Iris pigment epithelial cell (primary cell): ENCODE measurements at places on chromosomes 2 and 18.

GRCh38 chr2:147247749-147248148 is 597.1 kb upstream of the ACVR2A start:
- no peak for DNase-seq

DNA sequence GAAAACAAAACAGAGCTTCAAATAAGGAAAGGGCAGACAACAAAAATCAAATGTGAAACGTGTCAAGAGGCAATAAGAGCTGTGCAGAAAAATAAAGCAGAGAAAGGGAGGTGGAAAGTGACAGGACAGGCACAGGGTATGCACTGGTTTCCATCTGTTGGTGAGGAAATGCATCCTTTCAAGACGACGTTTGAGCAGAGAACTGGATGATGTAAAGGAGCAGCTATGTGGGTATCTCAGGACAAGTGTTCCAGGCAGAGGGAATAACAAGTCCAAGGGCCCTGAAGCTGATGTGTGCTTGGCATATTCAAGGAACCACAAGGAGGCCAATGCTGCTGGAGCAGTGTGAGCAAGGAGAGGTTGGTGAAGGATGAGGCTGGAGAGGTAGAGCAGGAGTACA is 168.9 kb upstream of the SERPINE2 start:
- no peak for DNase-seq

GRCh38 chr2:119085613-119086012 is 72.9 kb downstream of the C1QL2 start:
- peak; percentile 17 for DNase-seq

- DNase-seq = peak; percentile 6
Observed at GRCh38 chr2:228522276-228522675, 340.8 kb upstream of the SPHKAP start.

- DNase-seq = no peak
Observed at GRCh38 chr2:20483194-20483895, 36.5 kb downstream of the RHOB start.

- no peak for DNase-seq
Observed at GRCh38 chr18:48811401-48811800, 139.4 kb downstream of the SMAD7 start.

- no peak for DNase-seq
Observed at GRCh38 chr2:328761-329160, 40.9 kb upstream of the ALKAL2 start.

- DNase-seq = no peak
Observed at GRCh38 chr2:236852100-236852976, 233.4 kb upstream of the COPS8 start.

- DNase-seq = peak; percentile 51
Observed at GRCh38 chr18:74836296-74837139, 238.8 kb downstream of the ZNF407 start.

DNA sequence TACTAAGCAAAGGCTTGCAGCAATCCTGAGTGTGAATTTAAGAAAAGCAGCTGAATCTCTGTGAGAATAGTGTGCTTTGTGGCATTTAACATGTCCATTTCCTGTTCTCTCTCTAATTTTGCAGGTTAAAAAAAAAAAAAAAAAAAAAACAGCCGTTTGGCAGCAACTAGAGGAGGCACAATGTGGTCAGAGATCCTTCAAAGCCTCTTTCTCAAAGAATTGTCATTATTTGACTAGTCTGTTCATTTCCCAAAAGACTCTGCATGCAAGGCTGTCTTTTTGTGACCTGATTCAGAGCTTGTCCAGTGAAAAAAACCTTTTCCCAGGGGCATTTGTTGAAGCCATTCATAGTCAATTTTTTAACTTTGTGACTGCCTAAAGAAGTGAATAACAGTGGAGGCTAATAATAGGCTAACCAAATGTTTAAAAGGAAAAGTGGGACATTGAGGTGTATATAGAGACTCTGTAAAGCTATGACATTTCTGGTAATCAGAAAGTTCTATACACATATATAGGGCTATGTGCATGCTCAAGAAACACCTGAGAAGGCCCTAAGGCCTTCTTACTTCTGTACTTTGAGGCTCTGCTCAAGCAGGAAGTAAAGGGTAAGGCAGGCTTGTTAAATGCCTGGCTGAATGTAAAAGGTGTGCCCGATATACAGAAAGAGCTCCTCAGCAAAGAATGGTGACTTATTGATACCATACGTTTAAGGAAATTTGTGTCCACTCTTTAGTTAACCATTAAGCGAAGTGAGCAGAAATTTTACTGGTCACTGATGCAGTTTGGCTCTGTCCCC is 289.6 kb upstream of the RAB6C start:
- no peak for DNase-seq

- no peak for DNase-seq
Observed at GRCh38 chr2:132589111-132589830, 80.7 kb downstream of the LYPD1 start.

- no peak for DNase-seq
Observed at GRCh38 chr2:240959214-240959940, 39.0 kb upstream of the SNED1 start.

- DNase-seq = peak; percentile 15
Observed at GRCh38 chr18:10140461-10141282, 226.9 kb downstream of the VAPA start.

GRCh38 chr18:71130351-71130750 is 841.5 kb downstream of the SOCS6 start:
- DNase-seq = no peak

DNA sequence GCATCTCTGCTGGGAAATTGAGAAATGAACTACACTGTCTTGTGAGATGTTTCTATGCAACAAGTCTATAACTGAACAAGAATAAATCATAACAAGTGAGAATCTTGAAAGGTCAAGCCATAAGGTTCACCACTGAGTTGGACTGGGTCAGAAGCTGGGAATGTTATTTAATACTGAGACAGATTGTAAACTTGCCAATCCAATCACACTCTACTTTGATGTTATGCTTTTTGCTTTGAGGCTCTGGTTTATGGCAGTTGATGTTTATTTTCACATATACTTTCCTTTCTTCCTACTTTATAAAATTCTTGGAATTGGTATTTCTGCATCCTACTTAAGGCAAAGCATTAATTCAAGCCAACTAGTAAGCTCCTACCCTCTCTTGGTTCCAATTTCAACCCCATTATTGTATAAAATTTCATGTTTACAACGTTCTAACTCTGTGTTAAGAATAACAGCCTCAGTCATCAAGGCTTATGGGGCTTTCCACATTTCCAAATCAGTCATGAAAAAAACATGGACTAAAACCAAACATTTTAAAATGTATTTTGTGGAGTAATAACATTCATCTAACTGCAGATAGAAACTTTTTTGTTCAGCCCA is 533.4 kb downstream of the NYAP2 start:
- peak; percentile 16 for DNase-seq

DNA sequence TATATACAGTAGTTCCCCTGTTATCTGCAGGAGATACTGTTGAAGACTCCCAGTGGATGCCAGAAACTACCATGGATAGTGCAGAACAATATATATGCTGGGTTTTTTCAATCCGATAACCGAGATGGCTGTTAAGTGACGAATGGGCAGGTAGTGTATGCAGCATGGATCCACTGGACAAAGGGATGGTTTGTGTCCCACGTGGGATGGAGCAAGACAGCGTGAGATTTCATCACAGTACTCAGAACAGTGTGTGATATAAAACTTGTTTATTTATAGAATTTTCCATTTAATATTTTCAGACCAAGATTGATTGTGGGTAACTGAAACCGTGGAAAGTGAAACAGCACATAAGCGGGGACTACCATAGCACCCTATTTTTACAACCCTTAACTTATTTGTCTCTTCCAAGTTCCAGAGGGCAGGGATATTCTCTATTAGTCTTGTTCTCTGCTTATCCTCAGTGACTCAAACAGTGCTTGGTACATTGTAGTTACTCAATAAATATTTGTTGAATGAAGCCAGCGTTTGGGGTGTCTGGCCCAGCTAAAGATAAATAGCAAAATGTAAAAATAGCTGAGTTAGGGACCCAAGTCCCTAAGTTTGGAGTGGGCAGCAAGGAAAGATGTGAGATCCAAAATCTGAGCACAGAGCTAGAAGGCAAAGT is 50.0 kb downstream of the RHBDD1 start:
- DNase-seq = peak; percentile 71

DNA sequence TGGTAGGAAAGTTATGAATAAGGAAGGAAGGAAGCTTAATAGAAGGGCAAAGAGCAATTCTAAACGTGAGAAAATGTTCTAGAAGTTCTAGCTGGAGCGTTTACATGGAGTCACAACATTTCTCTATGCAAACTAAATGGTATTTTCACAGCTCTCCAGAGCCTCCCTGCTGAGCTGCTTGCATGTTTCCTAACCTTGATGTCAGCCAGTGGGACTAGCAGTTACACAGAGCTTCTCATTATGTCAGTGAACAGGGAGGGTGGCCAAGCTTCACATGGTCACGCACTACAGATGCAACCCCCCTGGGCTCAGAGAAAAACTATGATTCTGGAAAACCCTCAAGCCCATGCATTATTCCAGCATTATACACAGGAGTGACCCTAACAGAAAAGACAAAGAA is 153.4 kb upstream of the CCDC150 start:
- no peak for DNase-seq

GRCh38 chr18:10526561-10526949 is 728 bp downstream of the NAPG start:
- peak; percentile 5 for DNase-seq

DNA sequence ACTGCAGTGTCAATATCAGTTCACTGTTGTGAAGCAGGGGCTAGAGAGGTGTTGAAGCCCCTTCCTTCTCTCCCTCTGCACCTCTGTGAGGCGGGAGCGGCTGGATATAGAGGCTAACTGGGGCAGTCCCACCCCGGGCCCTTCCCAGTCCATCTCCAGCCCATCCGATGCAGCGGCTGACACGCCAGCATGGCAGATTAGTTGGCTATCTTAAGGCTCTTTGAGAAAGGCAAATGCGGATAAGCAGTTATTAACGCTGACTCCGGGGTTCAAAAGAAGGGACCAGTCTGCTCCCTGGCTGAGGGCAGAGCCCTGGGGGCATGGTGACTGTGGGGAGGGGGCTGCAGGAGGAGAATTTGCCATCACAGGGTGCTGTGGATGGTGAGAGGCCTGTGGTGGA is 76.6 kb downstream of the CELF4 start:
- DNase-seq = no peak

DNA sequence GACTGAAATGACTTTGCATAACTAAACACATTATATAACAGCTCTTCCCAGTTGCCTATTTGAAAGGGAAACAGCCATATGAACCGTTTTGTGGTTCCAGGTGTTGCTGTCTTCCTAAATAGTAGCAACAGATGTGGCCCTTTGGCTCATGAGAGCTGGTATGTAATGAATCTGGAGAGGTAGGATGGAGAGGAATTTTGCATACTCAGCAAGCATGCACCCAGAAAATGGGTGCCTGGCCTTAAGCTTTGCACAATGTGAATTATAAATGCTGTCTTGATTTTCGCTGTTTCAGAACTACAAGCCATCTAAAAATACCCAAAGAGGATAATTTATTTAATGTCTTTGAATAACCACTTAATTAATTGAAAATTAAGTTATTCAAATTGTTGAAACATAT is 15.6 kb upstream of the ERBB4 start:
- DNase-seq = no peak

- peak; percentile 37 for DNase-seq
Observed at GRCh38 chr2:163155279-163155883, 316.8 kb upstream of the KCNH7 start.

GRCh38 chr2:29233428-29233827 is 118.2 kb downstream of the CLIP4 start:
- no peak for DNase-seq

DNA sequence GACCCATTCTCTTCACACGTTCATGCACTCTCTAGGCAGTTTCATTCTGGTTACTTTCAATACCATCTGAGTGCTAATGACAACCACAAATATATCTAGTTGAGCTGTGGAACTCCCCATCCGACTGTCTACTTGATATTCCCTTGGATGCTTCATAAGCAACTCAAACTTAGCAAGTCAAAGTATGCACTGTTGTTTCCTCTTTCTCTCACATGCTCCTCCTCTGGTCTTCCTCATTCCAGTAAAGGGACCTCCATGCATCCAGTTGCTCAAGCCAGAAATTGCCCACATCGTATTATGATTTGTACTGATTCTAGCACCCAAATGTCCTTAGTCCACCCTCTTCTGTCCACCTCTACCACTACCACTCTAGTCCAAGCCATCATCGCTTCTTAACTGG is 22.3 kb downstream of the SEMA4F start:
- DNase-seq = no peak

- no peak for DNase-seq
Observed at GRCh38 chr2:238140721-238141540, 2.5 kb downstream of the KLHL30 start.

DNA sequence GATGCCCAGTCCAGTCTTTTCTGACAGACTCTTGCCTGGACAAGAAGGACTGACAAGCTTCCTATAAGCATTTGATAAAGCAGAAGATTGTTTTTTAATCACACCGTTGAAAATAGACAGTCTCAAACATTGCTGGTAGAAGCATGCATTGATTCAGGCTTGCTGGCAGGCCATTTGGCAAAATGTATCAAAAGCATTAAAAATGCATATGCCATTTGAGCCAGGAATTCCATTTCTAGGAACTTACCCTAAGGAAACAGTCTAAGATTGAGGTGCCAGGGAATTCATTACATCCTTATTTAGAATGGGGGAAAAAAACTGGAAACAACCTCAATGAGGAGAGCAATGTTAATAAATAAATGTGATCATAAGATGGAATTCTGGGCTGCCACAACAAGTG is 20.7 kb downstream of the LGALSL start:
- no peak for DNase-seq

DNA sequence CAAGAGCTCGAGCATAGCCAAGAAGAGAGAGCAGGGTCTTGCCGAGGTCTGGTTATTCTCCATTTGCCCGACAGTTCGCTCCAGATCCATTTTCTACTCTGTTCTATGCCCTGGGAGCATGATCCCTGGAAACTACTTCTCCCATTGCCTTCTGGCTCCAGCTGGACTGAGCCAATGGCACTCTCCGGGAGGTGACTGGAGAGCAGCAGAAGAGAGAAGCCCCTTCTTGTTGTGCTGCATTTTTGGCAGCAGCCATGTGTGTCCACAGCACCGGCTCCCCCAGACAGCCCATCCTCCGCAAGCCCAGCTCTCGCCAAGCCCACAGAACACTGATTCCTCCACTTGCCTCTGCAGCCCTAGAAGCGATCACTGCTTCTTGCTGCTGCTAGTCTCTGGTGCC is 345.5 kb downstream of the TNS1 start:
- DNase-seq = no peak

- DNase-seq = no peak
Observed at GRCh38 chr2:171512014-171512413, 10.3 kb upstream of the CYBRD1 start.

GRCh38 chr2:43724728-43725526 is 48.7 kb upstream of the C1GALT1C1L start:
- DNase-seq = peak; percentile 33

DNA sequence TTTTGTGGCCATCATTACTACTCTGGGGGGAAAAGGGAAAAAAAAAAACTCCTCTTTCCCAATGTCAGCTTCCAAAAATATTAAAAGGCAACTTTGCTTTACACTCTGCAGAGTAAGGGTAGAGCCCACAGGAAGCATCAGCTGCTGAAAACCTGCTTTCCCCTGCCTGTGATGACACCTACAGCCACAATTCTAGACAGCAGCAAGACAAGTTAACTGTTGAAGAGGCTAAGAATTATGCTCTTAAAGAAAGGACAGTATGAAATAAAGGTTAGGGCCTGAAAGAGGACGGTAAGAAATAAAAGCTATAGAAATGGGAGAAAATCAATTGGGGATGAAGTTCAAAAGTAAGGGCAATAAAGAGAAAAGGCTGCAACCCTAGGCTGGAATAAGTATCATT is 3.0 kb downstream of the PDE11A start:
- DNase-seq = peak; percentile 42
